ENCODE measurements at places on chromosomes 4 and X.

DNA sequence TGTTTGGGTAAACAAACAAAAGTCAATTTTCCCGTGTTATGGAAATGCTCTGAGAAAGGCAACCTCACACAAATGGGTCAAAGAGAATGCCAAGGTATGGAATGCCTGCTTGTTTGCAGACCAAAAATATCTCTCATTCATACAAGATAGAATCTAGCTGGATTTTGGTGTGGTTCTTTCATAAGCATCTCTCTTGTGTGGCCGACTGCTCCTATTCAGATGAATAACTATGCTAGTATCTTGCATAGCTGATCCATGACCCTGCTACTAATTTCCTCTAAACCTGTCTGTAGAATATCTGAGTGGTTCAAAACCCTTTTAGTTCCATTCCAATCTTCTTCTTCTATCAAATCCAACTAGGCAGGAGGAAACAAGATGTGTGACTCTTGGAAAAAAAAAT lies 28.2 kb upstream of the SORBS2 start:
- DNase-seq = no peak

GRCh38 chrX:48558271-48558670 lies 16.0 kb upstream of the RBM3 start:
- DNase-seq = no peak

DNA sequence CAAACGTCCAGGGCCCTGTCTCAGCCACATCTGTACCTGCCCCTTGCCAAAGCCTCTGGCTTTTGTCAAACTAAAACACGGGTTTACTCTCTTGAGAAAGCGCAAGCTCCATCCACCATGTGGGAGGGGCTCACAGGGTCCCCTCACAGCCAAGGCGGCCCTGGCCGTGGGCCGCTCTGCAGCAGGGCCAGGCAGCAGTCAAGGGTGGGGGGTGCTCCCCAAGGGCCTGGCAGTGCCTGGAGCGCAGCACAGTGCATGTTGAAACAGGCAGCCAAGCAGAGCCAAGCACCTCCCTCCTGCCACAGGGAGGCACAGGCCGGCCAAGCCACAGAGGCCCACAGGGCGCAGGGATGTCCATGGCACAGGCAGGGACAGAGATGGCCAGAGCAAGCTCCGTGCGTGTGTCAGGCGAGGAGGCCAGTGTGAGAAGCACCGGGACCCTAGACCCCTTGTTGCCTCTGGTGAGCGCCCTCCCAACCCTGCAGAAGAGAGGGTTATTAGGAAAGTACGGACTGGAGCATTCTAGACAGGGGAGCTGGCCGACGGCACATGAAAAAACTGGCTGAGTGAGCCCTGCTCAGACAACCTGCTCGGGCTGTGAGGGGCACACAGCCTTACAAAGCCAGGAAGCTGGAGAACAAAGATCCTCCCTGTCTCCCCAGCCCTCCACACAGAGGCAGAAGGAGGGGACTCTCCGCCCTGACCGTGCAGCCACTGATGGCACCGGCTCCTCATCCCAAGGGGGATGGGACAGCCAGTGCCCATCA lies 39.0 kb downstream of the FAM53A start:
- no peak for DNase-seq

GRCh38 chr4:143736861-143737260 lies 36.4 kb upstream of the FREM3 start:
- no peak for DNase-seq

- no peak for DNase-seq
Measured at GRCh38 chr4:46329118-46329976, 60.6 kb downstream of the GABRA2 start.

DNA sequence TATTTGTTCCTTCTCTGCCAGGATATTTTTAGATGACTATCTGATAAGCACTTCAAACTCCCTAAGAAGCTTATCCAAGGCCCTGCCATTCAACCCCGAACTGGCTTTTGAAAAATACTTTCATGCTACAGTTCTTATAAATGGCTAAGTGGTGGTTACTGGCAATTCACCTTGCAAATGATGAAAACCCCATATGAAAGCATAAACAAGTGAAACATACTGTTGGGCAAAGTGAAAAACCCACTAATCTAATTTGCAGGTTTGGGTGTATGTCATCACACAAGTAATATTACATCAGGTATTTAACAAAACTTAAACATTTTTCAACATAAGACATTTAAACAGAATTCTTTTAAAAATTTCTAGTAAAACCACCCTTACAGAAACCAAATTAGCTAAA lies 31.1 kb downstream of the TAPT1 start:
- DNase-seq = no peak

GRCh38 chr4:3675251-3676115 lies 90.7 kb upstream of the ADRA2C start:
- no peak for DNase-seq

DNA sequence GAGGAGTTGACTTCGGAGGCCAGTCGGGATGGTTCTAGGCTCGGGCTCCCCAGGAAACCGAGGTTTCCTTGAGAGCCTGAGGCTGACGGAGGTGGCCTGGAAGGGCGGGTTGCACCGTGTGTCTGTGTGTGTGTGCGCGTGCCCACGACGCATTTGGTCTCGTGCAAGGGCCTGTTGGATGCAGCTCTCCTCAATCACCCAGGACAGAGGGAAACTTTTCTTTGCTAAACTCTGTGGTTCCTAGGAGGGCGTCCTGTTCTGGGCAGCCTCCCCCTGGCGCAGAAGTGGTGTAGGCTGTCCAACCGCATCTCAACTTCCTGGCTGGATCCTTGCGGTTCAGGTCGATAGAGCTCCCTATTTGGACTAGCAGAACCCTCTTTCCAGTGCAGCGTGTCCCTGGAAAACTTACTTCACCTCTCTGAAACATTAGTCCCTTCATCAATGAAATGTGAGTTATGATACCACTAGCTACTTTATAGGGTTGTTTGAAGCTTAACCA lies 973 bp downstream of the STK32B start:
- no peak for DNase-seq
